Activated naive CD8-positive, alpha-beta T cell treated with anti-CD3 and anti-CD28 coated beads, Interleukin-2, amount 50 U/mL, for 24 hours (primary cell): ENCODE measurements at places on chromosomes 7 and 10.

DNA sequence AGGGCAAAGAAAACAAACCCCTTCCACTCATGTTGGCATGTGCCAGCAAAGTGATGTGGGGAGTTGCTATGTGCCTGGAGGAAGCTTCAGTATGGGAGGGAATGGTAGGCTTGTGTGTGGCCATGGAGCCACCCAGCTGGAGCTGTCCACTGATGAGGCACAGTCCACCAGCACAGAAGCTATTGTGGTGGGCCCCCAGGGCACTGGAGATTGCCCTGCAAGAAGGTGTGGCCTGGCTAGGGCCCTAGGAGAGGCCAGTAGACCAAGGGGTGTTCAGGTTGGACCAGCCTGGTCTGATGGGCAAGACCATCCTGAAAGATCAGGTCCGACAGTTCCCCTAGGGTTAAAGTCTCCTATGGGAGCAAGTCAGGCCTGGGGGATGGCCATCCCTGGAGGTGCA is 22.1 kb upstream of the KEL start:
- no peak for DNase-seq

DNA sequence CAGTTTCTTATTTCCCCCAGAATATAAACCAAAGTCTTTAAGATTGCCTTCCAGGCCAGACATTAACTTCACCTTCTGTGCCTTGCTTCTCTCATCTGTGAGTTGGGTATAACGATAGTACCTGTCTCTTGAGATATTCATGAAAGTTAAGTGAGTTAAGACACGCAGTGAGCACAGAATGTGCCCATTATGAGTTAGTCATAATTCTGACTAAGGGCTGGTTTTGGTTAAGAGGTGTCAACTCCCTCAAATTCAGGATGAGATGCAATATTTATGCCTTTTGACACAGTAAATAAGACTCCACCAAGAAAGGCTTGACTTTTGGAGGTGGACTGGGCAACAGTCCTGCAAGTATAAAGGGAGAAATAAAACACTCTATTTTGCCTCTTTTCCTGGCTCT is 528.7 kb upstream of the IGFBP3 start:
- DNase-seq = no peak

DNA sequence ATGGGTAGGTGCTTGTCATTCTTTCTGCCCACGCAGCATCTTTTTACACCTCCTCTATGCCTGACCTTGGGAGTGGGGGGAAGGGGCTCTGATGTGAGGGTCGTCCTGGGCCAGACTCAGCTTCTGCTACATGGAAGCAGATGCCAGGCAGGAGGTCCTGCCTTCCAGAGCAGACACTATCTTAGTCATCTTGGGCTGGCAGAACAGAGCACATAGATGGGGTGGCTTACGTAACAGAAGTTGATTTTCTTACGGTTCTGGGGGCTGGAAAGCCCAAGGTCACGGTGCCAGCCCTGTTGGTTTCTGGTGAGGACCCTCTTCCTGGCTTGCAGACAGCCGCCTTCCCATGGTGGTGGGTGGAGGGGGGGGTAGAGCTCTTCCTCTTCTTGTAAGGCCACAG is 159.0 kb downstream of the PRKAG2 start:
- no peak for DNase-seq

GRCh38 chr10:45418417-45418848 is 44.4 kb downstream of the ALOX5 start:
- DNase-seq = no peak

GRCh38 chr7:54161621-54162020 is 380.6 kb upstream of the VSTM2A start:
- no peak for DNase-seq

GRCh38 chr10:133180192-133180964 is 20.4 kb downstream of the KNDC1 start:
- no peak for DNase-seq

- no peak for DNase-seq
These were observed 8.8 kb downstream of the DLX5 start for GRCh38 chr7:97015756-97016380.

DNA sequence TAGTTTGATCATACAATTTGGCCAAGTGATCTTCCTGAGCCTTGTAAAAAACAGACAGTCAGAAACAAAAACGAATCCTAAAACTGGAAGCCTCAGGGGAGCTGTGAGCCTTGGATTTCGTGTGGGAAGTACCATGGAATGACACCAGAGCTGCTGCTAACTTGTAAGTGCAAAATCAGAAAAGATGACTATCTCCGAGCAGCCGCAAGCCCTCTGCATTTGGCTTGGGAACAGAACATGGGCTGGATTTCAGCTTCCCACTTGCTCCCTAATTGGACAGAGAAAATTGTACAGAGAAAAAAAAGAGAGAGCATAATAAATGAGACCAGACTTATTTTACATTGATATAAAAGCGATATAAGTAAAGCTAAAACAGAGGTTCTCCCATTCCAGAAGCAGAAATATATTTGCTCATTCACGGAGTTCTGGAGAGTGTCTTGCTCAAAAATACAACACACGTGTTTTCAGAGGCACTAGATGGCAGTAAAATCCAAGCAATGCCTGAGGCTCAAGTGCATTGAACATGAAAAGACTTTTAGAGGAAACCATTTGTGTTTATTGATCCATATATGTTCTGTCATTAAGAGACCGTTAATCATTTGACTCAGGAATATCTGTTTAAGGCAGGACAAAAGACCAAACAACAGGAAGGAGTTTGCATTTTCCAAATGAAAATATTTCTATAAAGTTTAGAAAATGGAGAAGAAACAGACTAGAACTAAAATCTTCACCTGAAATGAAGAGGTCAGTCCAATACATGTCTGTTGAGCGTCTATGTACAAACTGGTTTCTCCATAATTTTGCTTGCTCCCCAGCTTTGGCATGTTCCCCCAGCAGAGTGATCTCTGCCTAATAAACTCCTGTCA is 78.3 kb upstream of the SLC26A5 start:
- no peak for DNase-seq

- no peak for DNase-seq
These were observed 163.2 kb upstream of the GPR26 start for GRCh38 chr10:123502983-123503382.

GRCh38 chr10:103171278-103171677 is 21.8 kb downstream of the NT5C2 start:
- DNase-seq = no peak

- DNase-seq = no peak
These were observed 13.6 kb upstream of the GALNT11 start for GRCh38 chr7:152011860-152012259.

GRCh38 chr10:70354556-70354955 is 27.9 kb downstream of the LRRC20 start:
- DNase-seq = no peak

GRCh38 chr10:129097776-129098330 is 369.2 kb upstream of the MGMT start:
- no peak for DNase-seq

GRCh38 chr7:144508702-144509101 is 105.2 kb upstream of the NOBOX start:
- DNase-seq = no peak

GRCh38 chr7:143305423-143306070 is 10.4 kb upstream of the CLCN1 start:
- DNase-seq = peak; percentile 77

GRCh38 chr7:101068401-101068800 is 16.9 kb upstream of the TRIM56 start:
- DNase-seq = no peak

GRCh38 chr7:150335108-150335773 is 6.2 kb downstream of the RARRES2 start:
- DNase-seq = no peak

- no peak for DNase-seq
These were observed 43.7 kb downstream of the JAZF1 start for GRCh38 chr7:28136885-28137284.

DNA sequence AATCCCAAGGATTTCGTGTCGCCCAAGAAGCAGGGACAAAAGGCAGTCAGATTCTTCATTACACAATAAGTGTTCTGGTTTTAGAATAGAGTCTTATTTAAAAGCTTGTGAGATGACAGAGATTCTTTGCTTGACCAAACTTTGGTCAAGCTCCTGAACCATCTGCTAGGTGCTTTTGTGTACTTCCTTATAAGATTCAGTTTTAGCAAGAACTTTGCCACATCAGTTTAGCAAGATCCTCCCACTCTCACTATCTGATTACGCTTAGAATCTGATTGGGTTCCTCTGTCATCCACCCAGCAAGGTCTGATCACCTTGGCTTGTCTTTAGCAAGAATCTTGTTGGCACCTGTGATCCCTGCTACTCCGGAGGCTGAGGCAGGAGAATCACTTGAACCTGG is 38.2 kb upstream of the SDHAF3 start:
- DNase-seq = no peak

DNA sequence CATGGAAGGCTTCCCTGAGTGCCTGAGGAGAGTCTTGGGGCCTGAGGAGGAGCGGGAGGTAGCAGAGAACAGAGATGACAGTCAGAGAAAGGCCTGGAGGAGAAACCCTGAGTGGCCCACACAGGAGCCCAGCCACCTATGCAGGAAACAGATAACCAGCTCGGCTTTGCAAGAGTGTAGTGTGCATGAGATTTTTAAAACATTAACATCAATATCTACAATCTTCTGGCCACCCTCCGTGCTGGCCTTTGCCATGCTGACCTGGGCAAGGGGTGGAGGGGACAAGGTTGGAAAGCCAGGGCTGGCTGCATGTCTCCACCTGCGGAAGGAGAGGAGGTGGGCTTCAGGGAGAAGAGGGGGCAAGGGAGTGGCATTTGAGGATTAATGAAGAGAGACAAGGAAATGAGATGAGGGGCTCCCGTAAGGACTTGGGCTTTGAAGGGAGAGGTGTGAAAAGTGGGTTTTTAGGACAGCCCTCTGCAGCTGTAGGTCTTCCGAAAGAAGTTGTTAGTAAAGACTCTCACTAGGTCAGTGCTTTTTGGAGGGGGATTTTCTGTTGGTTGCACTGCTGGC is 59.3 kb upstream of the SDK1 start:
- DNase-seq = no peak

DNA sequence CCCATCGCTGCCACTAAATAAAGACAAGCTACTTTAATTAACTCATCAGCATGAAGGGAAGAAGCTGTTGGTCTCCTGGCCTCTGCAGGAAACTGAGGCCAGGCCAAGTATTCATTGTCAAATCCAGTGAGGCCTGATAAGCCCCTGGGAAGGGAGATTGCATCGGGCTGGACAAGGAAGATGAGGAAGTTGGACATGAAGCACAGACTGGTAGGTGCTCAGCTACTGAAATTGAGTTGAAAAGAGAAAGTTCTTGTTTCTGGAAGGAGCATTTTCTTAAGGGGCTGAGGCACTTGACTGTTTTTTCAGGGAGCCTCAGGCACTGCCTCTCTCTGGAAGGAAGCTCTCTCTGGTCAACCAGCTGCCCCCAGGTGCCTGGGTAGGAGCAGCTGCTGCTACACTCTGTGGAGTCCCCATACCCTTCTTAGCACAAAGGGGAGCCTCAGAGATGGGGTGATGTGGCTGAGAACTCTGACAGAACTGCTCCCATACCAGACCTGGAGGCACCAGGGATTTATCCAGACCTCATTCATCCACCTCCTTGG is 90.3 kb upstream of the IKZF1 start:
- no peak for DNase-seq

GRCh38 chr10:72260976-72261783 is 12.5 kb upstream of the DDIT4 start:
- DNase-seq = peak; percentile 70

DNA sequence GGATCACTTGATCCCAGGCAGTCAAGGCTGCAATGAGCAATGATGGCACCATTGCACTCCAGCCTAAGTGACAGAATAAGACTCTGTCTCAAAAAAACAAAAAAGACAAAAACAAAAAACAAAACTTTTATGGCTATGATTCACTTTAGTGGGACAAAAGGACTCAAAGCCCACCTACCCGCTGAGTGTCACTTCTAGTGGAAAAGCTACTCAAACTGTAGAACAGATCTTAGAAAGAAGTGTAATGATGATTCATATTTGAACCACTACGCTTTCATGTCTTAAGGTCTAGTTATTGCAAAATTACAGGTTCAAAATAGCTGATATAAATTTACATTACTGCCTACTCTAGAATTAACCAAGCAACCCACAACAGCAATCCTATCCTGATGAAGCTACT is 47.1 kb upstream of the OTUD1 start:
- DNase-seq = no peak

DNA sequence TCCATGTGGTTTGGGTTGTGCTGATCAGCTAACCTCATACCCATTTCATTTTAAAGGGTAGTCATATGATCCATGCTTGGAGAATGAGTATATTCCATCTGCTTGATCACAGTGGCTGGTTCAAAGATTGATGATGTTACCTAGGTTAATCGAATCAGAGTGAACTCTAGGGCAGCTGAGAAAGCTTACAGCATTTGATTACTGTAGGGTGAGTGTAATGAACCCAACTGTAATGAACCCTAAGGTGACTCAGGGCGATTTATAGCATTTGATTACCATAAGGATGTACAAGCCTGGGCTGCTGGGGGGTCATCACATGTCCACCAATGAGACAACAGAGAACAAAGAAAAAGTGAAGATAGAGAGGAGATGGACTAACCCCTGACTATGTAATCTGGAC is 523.1 kb downstream of the ADRA2A start:
- no peak for DNase-seq

GRCh38 chr7:91114232-91114631 is 150.0 kb upstream of the FZD1 start:
- no peak for DNase-seq

GRCh38 chr7:2643386-2644219 is 11.8 kb downstream of the TTYH3 start:
- DNase-seq = no peak

DNA sequence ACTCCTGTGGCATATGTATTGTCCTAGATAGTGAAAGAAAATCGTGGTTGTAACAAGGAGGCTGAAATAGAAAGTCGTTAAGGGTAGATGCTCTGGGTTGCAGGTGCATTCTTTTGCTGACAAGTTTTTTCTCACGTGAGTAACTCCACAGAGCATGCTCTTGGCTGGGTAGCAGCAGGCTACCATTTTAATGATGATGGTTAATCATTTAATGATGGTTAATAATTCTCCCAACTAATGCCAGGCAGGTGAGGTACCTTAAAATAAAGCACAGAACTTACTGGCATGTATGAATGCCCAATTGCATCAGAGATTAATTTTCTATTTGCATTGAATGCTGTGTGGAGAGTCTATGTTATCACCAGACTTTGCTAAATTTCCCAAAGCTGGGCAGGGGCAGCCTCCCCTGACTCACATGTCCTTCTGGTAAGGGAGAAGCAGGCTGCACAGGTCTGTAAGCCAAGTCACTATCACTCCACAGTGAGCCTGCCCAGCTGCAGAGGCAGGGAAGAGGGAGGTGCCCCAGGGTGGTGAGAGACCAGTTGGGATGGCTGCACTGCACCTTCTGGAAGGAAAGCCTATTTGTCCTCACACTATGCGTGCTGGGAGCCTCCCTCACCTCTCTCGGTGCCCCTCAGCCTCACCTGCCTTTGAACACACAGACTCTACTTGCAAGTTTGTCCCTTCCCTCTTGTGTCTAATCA is 287.0 kb upstream of the IGFBP3 start:
- DNase-seq = no peak

GRCh38 chr7:37198906-37199485 is 249.7 kb downstream of the ELMO1 start:
- DNase-seq = peak; percentile 76
